ENCODE measurements at places on chromosomes 5 and 9.

GRCh38 chr5:145473042-145473642 lies 362.0 kb downstream of the PRELID2 start:
- DNase-seq = no peak

- DNase-seq = no peak
Measured at GRCh38 chr9:37042421-37042820, 8.4 kb upstream of the PAX5 start.

DNA sequence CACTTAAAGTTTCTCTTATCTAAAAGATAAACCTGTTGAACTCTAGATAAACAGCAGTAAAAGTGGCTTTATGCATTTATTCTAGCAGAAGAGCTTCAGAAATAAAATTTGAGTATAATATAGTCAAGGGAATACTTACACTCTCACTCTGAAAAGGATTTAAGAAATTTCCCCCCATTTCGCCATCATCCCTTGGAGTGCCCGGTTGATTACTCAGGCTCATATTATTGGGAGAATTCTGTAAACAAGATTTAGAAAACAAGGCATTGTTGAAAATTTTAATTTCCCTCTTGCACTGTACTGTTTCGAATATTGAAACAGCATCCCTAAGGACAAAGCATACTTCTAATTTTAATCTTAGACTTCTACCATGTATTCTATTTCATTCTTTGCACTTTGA lies 34.5 kb upstream of the ACOT12 start:
- DNase-seq = no peak

DNA sequence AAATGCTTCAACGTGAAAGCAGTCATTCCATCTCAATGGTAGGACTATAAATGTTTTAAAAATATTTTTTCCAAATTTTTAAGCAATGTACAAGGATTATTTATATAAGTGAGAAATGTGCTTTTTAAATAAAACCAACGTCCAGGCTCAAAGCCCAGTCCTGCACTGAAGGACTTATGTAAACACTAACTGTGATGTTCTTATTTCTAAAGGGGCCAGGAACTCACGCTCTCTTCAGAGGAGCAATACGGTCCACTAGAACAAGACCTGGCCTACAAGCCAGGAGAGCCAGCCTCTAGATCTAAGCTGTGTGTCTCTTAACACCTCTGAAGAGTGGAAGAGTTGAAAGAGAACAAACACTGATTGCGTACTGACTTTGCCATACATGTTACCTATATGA lies 12.1 kb downstream of the TTLL11 start:
- no peak for DNase-seq

GRCh38 chr5:150143350-150144245 lies 12.0 kb downstream of the PDGFRB start:
- DNase-seq = no peak

DNA sequence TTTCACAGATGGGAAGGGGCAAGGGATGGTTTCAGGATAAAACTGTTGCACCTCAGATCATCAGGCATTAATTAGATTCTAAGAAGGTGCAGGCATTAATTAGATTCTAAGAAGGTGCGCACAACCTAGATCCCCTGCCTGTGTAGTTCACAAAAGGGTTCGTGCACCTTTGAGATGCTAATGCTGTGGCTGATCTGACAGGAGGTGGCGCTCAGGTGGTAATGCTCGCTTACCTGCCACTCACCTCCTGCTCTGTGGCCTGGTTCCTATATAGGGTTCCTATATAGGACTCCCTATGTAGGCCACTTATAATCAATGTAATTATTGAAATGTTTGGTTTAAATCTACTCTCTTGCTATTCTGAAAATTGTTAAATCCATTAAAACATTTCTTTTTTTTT lies 171.0 kb downstream of the MSX2 start:
- DNase-seq = no peak

DNA sequence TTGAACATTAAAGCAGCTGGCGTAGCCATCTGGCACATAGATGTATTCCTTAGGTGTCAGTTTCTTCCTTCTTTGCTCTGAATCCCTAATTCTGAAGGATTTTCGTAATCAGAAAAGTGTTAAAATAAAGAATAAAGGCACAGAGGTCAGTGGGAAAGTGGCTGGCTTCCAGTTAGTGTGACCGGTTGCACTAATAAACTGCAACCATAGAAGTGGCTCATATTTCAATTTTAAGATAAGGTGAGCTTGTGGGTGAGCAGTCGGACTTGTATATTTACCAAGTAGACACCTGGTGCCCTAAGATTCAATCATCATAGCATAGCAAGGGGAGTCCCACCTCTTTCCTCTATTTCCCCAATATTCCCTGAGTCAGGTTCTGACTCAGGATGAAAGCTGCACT lies 459.6 kb downstream of the ACTL7B start:
- no peak for DNase-seq

DNA sequence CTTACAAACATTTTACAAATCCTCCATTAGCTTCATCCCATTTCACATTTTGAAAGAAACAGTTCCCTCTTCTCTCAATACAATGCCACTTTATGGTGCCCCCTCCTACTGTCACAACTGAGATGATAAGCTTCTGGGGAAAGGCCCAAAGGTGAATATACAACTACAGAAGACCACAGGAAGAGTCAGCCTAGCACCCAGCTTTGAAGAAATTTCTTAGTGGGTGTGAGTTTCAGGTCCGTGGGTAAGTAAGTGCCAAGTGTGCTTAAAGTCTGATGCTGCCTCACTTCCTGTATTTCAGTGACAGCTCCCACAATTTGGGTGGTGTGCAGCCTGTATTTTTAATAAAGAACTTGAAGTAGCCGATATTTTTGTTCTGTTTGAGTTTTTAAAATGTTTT lies 68.1 kb downstream of the ARHGEF28 start:
- no peak for DNase-seq

GRCh38 chr9:130938652-130939404 lies at the start of gene FIBCD1:
Gene FIBCD1, minus strand, starts transcription at chr9:130939247. Its CDS starts 640 bp downstream, at chr9:130938607.
- no peak for DNase-seq

DNA sequence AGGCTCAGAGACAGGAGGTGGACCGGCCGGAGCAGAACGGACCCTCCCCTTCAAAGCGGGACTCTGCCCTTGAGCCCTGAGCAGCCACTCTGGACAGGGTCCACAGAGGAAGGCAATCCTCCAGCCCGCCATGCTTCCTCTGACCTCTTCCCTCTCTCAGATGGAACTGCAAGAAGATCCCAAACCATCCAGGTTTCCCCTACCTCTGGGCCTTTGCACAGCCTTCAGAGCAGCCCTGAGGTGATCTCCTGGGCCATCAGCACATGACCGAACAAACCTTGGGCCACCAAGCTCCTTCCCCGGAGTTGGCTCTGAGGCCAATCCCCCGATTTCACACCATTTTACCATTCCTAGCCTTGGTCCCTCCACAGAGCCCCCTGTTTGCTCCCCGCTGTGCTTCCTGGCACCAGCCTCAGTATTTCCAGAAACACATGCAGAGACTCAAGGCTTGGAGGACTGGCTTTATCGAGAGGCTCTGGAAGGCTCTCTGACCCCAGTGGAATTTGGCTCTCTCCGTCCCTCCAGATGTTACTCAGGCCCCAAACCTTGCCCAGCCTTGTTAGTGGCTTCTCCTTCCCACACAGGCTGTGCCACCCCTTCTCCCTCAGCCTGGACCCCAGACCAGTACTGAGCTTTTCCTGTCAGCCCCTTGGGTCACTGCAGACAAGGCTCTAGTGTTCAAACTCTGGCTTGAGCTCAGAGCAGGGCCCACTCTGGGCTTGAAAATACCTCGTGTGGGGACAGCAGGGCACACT lies 48.6 kb upstream of the KCNMB1 start:
- DNase-seq = no peak

GRCh38 chr9:35517131-35517530 lies 27.2 kb downstream of the RUSC2 start:
- DNase-seq = no peak

DNA sequence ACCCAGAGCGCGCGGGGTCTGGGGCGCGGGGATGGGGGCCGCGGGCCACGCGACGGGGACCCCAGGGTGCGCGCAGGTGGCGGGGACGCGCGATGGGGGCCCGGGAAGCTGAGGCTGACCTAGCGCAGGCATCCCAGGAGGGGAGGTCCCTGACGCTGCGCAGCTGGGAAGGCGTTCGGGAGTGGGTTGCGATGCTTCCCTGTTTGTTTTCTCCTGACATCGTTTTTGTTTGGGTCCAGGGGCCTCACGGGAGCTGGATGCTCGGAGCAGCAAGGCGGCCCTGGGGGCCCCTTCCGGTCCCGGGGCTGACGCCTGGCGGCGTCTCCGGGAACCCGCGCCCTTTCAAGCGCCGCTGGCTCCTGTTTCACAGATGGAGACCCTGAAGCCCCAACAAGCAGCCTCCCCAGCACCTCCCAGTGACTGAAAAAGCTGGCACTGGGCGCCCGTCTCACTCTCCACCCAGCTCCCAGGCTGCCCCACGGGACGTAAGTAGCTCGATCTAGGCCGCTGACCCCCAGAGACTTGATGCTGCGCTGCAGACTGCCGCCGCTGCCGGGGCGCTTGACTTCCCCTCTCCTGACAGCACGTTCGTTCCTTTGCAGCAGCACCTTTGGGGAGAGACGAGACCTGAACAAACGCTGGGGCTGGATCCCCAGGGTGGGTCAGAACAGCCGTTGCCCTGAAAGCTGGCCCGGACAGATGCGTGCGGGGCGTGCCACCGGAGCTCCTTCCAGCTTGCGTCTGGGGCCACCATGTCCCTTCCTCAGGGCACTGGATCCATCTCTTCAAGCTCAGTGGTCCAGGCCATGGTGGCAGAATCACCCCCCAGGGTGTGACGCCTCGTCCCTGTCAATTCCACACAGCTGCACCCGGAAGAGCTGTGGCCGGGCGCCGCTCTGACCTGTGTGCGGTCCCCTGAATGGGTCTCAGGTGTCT lies 593 bp downstream of the BRD3OS start:
- DNase-seq = peak; percentile 35

DNA sequence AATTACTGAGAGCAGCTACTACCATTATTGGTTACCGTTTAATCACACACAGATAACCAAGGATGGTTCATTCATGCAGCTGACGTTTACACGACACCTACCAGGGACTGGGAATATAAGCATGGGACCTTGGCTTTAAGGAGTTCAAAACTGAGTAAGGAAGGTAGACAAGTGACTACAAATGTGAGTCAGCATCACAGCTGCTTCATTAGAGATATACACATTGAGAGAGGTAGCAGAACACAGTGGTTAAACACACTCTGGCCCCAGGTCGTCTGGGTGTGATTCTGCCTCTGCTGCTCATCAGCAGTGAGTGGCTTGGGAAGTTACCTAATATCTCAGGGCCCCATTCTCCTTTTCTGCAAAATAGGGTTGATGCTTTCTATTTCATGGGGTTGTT lies 268.6 kb downstream of the NR3C1 start:
- DNase-seq = no peak

DNA sequence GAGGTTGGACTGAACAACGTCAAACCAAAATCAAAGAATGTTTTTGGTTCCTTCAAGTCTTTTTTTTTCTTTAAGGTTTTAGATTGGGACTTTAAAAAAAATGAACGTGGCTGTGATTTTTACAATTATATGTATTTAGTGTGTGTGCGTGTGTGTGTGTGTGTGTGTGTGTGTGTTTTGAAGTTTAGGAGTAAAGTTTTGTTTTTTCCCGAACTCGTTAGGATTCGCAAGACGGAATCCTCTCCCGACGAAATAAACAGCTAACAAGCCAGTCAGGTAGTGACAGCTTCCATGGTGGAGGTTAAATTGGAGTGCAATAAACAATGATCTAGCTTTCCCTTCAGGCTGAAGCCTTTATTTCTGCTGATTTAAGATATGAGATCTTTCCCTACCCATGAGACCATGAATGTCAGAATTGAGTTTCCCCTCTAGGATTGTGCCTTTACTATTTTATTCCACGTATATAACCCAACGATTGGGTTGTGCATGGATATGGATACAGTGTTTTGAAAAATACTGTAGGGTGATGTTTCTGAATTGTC lies 1.2 kb downstream of the KIAA1958 start:
- DNase-seq = no peak

GRCh38 chr5:82466986-82467561 lies 188.9 kb upstream of the RPS23 start:
- DNase-seq = no peak

DNA sequence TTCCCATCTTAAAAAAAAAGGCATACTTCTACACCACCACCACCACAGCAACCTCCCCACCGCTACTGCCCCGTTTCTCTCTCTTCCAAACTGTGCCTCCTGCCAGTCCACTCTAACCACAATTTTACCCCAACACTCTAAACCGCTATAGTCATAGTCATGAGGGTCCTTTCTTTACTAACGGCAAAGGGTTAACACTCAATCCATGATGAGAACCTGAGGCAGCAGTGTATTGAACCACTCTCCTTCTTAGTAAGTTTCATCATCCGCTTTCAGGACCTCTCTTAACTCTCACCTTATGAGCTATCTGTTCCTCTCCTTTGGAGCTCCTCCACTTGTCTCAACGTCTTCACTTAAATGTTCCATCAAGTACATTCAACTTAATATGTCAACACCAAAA lies 34.0 kb downstream of the IDNK start:
- DNase-seq = no peak

DNA sequence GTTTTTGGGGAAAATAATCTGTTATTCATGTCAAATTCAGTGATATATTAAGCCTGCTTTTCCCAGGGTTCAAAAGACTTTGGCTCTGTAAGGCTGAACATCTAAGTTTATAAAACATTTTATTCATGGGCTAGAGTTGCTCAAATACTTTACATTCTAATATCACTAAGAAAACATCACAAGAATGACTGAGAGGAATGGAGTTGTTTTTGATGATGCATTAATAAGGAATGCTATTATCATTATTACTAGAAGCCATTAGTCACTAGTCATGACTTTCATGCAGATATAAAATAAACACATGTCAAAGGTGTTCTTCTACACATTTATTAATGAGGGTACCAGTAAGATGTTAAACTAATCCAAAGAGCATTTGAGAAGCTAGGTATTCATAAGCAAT lies 185.5 kb upstream of the KCNN2 start:
- no peak for DNase-seq

GRCh38 chr9:128553728-128554127 lies 1.3 kb downstream of the SPTAN1 start:
- DNase-seq = no peak

- no peak for DNase-seq
Measured at GRCh38 chr5:8098081-8098480, 229.1 kb downstream of the MTRR start.

- DNase-seq = no peak
Measured at GRCh38 chr9:6076851-6077250, 61.4 kb upstream of the RANBP6 start.

GRCh38 chr9:90960941-90961340 lies 159.3 kb downstream of the SYK start:
- DNase-seq = no peak

DNA sequence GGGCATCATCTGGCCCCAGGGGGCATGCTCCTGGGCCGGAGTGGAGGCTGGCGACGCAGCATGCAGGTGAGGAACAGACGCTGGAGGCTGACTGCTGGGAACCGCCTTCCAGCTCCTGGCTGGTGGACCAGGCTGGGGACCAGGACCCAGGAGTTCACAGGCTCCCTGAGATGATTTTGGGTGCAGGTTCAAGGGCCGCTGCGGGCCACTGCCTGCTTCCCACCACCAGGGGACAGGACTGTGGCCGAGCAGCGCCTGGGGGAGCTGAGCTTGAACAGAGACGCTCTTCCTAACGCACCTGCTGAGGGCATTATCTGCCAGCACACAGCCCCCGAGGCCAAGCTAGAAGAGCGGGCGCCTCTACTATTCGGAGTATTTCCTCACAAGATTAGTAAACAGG lies 132.1 kb upstream of the RAPGEF1 start:
- no peak for DNase-seq

All from stimulated activated CD4-positive, alpha-beta T cell treated with anti-CD3 and anti-CD28 coated beads, Interleukin-12 subunit alpha, Interleukin-12 subunit beta, amount 100 ng/mL, for 24 hours (primary cell).